Hippocampal formation (tissue), 2 donors: ENCODE measurements at places on chromosomes 1 and 21.

GRCh38 chr1:157782931-157783330 lies 6.0 kb upstream of the FCRL2 start:
- no peak for DNase-seq

GRCh38 chr1:1442069-1442770 lies 6.7 kb downstream of the VWA1 start:
- no peak for DNase-seq

GRCh38 chr1:97270508-97271307 lies 549.1 kb downstream of the PTBP2 start:
- no peak for DNase-seq

DNA sequence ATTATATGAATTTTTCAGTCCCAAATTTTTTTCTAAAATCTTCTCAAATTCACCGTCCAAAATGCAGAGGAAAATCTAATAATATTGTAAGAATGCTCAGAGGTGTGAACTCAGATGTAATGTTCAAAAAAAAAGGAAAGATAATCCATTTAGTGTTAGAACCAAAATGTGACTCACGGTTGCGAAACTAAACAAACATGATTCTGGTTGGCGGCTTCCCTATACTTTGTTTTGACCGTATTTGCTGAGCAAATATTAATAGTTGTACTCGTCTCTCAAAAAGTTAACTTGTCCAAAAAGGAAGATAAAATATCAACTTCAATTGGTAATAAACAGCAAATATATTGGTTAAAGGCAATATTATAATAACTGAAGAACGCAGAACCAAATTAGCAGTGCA lies 34.4 kb downstream of the ZSWIM5 start:
- DNase-seq: no peak

DNA sequence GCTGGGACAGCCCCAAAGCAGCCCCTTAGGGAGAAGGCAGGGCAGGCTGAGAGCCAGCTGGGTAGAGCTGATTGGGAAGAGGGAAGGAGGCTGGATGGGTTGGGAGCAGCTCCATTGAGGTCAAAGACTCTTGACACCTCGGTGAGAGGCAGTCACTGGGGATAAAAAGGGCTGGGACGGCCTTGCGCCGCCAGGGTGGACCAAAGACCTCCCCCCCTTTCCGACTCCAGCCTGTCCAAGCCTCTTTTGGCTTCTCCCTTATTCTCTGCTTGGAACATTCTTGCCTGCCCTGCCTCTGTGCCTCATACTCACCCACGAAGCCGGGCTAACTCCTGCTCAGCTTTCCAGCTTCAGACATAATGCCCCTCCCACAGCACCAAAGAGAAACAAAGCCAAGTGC lies 51.1 kb downstream of the LRRC38 start:
- no peak for DNase-seq

- DNase-seq: no peak
These were observed 510.2 kb upstream of the USP24 start for GRCh38 chr1:55725378-55725777.

DNA sequence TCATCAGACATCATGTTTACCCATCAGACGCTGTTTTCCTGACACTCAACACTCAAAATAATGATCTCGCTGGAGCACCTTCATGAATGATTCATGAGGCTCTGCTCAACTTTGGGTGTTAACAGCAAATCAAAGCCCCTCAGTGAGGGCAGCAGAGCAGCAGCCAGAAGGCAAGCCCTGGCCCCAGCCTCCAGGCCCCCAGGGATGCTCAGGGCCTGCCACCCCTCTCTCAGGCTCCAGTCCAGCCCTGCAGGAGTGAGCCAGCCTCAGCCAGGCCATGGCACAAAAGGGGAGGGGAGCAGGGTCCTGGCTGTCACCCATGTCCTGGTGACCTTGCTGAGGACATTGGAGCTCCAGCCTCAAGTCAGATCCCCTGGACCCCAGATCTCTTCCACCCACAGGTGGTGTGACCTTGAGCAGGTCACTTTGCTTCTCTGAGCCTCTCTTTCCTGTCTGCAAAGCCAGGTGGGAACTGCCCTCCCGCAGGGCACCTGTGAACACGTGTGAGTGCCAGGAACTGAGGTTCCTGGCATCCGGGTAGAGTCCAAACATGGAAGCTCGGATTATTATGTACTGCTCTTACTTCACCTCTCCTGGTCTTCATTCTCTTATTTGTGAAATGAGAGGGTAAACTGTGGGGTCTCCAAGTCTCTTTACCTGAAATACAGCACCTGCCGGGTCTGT lies 161.6 kb upstream of the VAMP3 start:
- DNase-seq: no peak

DNA sequence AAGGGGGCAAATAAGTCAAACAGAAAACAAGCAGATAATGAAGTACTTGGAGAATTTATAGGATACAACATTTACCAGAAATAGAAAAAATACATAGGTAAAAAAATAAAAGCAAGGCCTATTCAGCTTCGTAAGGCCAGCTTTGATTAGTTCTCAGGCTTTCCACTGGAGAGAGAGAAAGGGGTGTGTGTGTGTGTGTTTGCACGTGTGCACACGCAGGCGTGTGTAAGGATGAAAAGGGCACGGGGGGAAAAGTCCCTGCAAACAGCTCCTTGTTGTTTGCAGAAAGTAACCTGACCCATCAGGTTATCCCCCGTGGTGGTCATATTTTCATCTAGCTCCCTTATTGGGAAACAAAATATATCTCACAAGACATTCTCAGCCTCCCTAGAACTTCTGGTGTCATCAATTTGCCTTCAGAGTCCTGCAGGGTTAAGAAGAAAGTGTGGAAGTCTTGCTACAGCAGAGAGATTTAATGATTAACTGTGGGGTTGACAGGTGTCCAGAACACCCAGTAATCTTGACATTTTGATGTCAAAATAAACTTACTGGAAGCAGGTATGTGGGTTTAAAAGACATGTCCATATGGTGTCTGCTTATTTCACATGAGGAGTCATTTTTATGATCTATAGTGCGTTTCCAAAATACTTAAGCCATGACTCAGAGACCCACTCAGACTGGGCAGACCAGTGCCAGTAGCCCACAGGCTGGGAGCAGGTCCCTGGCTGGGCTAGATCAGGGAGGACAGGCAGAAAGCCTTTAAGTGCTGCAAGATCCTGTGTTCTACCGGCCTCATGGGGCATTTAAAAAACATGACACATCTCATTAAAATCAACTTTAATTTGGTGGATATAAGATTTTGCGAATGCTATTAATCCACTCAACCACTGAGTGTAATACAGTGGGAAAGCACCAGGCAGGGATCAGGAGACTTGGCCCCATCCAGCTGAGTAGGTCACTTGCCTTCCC lies 487.6 kb upstream of the CAMK1G start:
- no peak for DNase-seq

DNA sequence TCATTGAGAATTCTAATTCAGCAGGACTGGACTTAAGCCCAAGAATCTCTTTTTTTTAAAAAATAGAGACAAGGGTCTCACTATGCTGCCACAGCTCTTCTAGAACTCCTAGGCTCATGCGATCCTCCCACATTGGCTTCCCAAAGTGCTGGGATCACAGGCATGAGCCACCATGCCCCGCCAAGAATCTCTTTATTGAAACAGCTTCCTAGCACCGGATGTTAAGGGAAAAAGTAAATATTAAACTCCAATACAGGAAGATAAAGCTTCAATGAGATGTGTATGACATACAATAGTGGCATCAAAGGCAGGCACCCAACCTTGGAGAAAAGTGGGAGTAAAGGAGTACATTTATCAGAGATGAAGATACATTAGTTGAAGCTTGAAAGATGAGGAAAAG lies 25.5 kb downstream of the PUM1 start:
- no peak for DNase-seq

- DNase-seq: no peak
These were observed 104.6 kb upstream of the SPATA6 start for GRCh38 chr1:48576565-48576964.

- DNase-seq: no peak
These were observed 53.0 kb downstream of the KANK4 start for GRCh38 chr1:62265956-62266935.

- peak; percentile 22 for DNase-seq
These were observed 7.2 kb upstream of the UBE2U start for GRCh38 chr1:64196074-64196870.

GRCh38 chr21:43361493-43362296 lies 65.2 kb downstream of the SIK1 start:
- DNase-seq: no peak

GRCh38 chr1:209428241-209428921 lies 155.1 kb upstream of the CAMK1G start:
- DNase-seq: no peak

DNA sequence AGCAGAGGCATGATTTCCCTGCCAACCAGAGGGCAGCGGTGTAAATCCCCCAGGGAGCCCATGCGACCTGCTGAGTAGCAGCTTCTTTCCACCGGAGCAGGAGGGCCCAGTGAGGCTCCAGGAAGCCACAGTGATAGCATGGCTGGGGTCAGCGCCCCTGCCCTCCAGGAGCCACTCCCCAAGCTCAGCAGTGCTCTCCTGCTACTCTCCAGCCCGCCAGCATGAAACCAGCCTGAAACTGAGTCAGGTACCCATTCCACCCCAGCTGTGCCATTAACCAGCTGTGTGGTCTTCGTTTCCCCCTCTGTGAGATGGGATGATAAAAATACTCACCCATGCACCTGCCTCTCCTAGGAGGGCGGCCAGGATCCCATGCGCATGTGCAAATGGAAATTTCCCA lies 123.8 kb upstream of the TMEM51 start:
- DNase-seq: no peak

DNA sequence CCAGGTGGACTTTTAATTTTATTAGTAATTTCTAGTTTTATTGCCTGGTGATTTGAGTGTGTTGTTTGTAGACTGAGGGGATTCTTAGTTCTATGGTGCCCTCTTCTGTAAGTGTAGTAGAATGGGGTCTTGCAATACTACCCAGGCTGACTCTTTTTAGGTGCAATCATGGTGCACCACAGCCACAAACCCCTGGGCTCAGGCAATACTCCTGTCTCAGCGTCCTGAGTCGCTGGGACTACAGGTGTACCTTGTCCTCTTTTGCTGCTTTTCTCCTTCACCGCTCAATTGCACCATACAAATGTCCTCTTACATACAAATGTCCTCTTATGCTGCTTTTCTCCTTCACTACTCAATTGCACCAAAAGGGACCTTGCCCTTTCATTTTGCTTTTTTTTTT lies 43.1 kb downstream of the SCP2 start:
- no peak for DNase-seq

DNA sequence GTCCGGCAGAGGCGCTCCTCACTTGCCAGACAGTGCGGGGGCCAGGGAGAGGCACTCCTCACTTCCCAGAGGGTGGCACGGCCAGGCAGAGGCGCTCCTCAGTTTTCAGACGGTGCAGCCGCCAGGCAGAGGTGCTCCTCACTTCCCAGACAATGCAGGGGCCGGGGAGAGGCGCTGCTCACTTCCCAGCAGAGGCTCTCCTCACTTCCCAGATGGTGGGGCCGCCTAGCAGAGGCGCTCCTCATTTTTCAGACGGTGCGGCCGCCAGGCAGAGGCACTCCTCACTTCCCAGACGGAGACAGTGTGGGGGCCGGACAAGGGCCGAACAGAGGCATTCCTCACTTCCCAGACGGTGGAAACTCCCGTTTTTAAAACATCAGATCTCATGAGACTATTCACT lies 238.4 kb upstream of the CACYBP start:
- no peak for DNase-seq

DNA sequence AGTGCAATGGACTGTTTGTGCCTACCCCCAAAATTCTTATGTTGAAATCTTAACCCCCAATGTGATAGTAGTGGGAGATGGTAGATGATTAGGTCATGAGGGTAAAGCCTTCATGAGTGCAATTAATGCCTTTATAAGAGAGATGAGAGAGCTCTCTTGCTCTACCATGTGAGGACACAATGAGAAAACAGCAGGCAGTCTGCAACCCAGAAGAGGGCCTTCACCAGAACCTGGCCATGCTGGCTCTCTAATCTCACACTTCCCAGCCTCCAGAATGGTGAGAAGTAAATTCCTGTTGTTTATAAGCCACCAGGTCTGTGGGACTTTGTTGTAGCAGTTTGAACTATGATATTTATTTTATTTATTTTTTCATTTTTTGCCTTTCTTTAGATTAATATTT lies 21.0 kb downstream of the RYR2 start:
- no peak for DNase-seq
